Caco-2 (cell line): ENCODE measurements at places on chromosomes 6 and 20. TPM values are rescaled to one million over a fixed set of nuclear protein-coding genes. Genes with fewer than 3 reads are reported as not detected.

DNA sequence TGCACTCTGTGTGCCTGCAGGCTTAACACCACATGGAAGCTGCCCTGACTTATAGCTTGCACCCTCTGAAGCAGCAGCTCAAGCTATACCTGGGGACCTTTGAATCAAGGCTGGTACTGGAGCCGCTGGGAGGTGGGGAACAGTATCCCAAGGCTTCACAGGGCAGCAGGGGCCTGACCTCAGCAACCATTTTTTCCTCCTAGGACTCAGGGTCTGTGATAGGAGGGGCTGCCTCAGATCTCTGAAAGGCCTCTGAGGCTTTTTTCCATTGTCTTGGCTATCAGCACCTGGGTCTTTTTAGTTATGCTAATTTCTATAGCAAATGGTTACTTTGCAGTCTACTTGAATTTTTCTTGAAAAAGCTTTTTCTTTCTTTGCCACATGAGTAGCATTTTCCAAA is 80.2 kb upstream of the OPRM1 start:
- DNase-seq = no peak

GRCh38 chr6:43923376-43924221 is 153.6 kb downstream of the VEGFA start:
- DNase-seq = no peak

DNA sequence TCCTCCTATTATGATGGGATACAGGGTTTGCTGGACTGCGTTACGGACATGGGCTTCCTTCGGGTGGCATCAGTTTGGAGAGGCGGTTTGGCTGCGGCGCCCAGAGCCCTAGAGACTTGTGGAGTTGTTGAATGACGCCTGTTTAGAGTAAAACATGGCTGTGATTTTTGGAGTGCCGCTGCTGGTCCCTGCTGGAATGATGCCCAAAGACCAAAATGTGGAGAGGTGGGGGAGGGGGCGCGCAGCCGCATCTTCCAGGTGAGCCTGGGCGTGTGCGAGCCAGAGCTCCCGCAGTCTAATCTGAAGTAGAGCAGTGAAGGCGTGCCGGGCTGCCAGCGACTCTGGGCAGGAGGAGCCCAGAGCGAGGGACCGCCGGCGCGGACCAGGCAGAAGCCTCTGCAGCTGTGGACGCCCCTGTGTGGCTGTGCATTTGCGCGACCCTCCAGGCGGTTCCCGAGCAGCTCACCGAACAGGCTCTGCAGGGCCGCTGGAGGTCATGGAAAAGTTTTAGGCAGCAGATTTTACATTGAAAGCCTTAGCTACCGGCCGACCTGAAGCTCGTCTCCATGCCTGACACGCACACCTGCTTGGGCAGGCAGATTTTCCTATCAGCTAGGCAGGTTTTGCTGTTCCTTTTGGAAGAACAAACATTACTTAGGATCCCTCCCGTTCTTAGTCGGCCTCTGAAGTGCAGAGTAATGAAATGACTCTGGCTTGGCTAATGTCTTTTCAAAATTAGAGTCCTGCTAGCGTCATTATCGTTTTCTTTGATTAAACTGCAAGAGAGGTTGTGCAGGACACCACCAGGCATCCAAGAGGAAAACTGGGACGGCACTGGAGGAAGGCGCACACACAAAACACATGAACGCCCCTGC is 298.2 kb downstream of the PHACTR1 start:
- DNase-seq = no peak

DNA sequence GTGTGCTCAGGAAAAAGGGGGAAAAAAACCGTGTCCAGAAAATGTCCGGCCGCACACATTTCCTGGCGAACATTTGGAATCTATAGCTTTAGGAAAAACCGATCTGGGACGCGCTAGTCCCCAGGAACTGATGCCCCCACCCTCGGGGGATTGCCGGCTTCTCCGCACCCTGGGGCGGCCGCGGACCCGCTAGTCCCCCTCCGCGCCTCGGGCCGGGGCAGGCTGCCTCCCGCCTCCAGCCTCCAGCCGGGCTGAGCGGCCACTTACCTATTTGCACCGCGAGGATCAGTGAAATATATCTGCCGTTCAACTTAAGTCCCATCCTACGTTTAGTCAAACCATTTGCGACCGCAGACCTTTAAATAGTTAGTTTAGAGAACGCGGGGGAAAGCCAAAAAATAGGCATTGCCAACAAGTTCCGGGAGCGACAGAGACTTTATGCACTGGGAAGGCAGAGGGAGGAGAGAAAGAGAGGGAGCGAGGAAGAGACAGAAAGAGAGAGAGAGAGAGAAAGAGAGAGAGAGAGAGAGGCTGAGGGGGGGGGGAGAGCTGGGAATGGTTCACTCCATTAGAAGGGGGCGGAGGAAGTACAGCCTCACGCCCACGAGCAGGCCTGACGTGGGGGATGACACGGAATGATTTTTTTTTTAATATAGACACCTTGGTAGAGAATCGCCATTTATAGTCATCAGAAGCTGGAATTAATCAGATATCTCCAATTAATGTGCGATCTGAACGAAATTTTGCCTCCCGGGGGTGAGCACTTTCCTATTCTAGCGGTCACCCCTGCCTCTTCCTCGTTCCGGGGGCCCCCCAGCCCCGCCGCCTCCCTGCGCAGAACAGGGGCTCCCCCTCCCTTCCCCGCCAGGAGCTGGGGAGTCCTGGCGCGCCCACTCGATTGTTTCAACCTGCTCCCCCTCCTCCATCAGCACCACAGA is at the start of gene NRN1:
TSS of gene NRN1 (minus strand) at position 498 of the 938 bp plus-strand sequence. CDS start at position 322, 176 bp downstream.
- DNase-seq = no peak

DNA sequence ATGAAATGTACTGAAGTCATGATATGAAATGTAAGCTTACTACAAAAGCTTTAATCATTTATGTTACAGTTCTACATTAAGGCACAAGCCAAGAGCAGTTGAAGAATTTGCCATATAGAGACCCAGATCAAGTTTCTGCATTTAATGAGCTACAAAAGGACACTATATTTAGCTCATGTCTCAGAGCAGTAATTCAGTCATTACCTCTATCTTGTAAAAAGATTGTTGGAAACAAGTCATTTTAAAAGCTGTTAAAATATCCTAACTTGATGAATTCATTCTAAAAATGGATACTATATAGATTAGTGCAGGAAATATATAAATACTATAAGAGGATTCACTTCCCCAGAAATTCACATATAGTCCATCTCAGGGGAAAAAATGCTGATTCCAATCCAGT is 45.2 kb upstream of the RIPPLY2 start:
- DNase-seq = no peak

GRCh38 chr20:18666803-18667415 is 79.1 kb downstream of the DTD1 start:
- DNase-seq = no peak

DNA sequence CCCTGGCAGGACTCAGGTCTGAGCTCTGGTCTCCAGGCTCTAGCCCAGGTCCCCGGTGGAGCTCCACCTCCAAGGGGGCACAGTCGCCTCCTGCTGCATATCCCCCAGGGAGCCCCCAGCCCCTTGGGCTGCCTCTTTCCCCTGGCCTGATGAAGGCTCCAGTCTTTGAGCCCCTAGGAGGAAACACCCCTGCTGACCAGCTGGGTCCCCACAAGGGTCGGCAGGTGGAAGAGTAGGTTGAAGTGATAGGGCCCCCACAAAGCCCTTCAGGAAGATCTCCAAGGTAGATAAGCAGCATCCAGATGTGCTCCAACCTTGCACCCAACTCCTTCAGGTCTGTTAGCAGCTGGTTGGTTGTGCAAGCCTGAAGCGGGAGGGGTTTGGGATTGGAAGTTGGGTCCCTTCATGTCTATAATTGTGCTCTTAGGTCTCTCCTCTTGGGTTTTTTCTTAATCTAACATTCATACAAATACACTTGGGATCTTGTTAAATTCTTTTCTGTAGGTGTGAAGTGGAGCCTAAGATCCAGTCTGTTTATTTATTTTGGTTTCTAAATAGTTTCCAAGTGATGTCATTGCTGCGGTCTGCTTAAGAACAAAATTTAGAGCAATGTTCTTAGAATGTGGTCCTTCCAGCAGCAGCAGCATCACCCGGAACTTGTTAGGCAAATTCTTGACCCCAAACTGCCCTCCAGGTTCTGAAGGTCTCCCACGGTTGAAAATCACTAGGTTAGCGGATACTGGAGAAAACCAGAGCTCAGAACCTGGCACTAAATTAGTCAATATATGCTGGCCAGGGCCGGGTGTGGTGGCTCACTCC is 5.1 kb downstream of the UBE2C start:
- DNase-seq = no peak

DNA sequence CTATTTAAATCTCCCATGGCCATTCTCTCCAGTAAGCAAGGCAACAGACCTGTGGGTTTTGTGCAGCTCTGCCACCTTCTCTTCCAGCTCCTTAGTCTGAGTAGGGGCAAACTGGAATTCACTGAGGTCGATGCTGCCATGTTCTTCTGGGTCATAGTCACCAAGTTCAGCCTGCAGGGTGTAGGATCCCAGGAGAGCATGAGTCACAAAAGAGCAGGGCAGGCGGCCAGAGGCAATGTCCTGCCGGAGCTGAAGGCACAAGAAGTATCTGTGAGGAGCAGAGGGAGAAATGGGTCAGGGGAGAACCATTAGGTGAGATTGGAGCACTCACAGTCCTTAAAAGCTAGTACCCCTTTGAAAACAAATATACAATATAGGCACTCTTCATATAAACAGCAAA is 73.7 kb downstream of the SMLR1 start:
- no peak for DNase-seq

DNA sequence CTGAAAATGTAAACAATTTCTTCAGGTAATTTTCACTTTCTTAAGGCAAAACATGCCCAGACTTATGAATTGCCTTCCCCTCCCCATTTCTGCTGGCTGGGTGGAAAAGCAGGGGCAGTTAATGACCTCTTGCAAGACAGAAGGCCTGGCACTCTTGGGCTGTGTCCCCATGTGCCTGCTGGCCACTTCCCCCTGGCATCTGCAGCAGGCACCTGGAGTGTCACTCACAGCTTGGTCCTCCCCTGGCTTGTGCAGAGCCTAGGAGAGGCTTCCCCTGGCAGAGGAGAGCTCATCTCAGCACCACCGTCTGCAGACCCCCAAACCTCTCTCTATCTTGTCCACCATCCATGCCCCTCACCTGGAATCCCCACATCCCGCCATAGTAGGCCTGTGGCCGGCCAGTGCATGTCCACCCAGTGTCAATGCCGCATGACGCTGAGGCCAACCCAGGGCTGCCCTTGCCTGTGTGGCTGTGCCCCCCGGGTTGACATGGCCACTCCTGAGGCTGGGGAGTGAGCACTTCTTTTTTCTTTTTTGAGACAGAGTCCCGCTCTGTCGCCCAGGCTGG is 83.5 kb upstream of the SLC22A23 start:
- no peak for DNase-seq

DNA sequence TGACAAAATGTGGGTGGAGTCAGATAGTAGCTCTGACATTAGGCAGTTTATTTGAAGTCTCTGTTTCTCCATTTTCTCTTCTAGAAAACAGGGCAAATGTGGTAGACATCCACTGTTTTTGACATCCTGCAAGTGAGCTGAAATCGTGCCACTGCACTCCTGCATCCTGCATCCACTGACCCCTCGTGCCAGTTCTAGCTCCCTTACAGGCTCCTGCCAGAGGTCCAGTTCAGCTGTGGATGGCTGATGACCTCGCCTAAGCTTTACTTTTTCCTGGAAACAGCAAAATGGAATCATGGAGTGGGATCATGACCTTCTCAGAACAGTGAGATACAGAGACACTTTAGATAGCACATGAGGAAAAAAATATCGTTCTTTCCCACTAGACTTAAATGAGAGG is 58.5 kb downstream of the TULP4 start:
- DNase-seq = no peak

Gene TREML1
- total RNA-seq = not detected in 2 replicates

Gene HLA-DRA
- not detected in 2 replicates for total RNA-seq

Gene GABRR1
- 0.12 and 0.43 TPM in 2 replicates for total RNA-seq

Gene KIF25
- not detected in 2 replicates for total RNA-seq

Gene ATF6B
- 61.5 and 64.9 TPM in 2 replicates for total RNA-seq

Gene C20orf144
- 0.18 and 0.51 TPM in 2 replicates for total RNA-seq

Gene SUMO4
- total RNA-seq = 1.7 and 2.4 TPM in 2 replicates
